ENCODE measurements at places on chromosomes 11 and 22. TPM values are rescaled to one million over a fixed set of nuclear protein-coding genes. Genes with fewer than 3 reads are reported as not detected.

GRCh38 chr11:8028766-8029165 is 41.6 kb downstream of the EIF3F start:
- H3K27ac ChIP-seq: no peak overlapping the region
- H3K27me3 ChIP-seq: peaks cover 19% of the 10 kb centered on the region
- no peak overlapping the region for H3K4me3 ChIP-seq
- no peaks in the 10 kb centered on the region for H3K4me1 ChIP-seq
- DNase-seq: no peak

- DNase-seq: no peak
- H3K27me3 ChIP-seq: no peaks in the 10 kb centered on the region
- no peak overlapping the region for H3K4me3 ChIP-seq
- no peak overlapping the region for H3K27ac ChIP-seq
- no peaks in the 10 kb centered on the region for H3K4me1 ChIP-seq
These were observed 149.8 kb upstream of the MPPED2 start for GRCh38 chr11:30735946-30736345.

DNA sequence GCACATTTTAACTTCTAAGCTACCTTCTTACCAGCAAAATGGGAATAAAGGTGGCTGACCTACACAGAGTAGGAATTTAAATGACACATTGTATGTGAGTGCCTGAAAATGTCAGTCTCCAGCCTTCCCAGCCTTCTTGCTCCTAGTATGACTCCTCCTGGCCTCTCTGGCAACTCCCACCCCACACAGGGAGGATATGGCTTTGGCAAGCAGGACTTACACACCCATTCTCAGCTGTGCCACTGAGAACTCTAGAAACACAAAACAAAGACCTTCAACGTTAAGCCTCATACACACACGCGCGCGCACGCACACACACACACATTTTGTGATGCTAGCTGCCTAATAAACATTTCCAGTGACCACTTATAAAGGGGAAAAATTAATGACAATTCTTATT is 65.8 kb downstream of the PACSIN2 start:
- DNase-seq: peak; percentile 66
- no peaks in the 10 kb centered on the region for H3K36me3 ChIP-seq
- H3K27ac ChIP-seq: no peak overlapping the region
- H3K27me3 ChIP-seq: no peaks in the 10 kb centered on the region
- H3K4me1 ChIP-seq: peaks cover 21% of the 10 kb centered on the region

SLC7A4 gene
- not detected for total RNA-seq

KRTAP5-8 gene
- not detected for total RNA-seq

GRCh38 chr11:84612645-84613044 is 1014.5 kb downstream of the DLG2 start:
- no peaks in the 10 kb centered on the region for H3K36me3 ChIP-seq
- no peaks in the 10 kb centered on the region for H3K27me3 ChIP-seq
- no peaks in the 10 kb centered on the region for H3K4me1 ChIP-seq
- no peak overlapping the region for H3K27ac ChIP-seq
- H3K4me3 ChIP-seq: no peak overlapping the region

SLC5A1 gene
- not detected for total RNA-seq

OR6T1 gene
- total RNA-seq: not detected

OR51Q1 gene
- not detected for total RNA-seq

GRCh38 chr11:134358856-134359490 is 27.2 kb downstream of the GLB1L2 start:
- no peak for DNase-seq
- H3K27ac ChIP-seq: no peak overlapping the region
- no peak overlapping the region for H3K4me3 ChIP-seq
- H3K36me3 ChIP-seq: no peaks in the 10 kb centered on the region

DNA sequence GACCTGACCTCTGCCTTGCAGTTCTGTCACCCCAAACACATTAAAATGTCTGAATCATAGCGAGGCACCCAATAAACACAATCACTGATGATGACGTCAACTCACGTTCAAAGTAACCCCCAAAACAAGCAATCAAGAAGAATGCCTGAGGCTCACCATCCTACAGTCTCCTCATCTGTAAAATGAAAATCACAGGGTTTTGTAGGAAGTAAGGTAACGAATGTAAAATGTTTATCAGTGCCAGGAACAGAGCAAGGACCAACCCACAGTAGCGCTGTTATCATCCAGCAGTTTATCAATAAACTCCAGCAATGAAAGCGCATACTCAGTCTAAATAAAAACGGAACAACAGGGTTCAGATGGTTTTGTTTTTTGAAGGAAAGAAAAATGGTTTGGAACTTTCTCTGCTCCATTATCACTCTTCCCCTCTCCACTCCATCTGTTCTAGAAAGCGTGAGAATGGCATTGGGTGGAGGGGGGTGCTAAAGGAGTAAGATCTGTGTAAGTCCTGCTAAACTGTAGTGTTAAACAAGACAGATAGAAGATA is 110.5 kb downstream of the MICAL3 start:
- no peaks in the 10 kb centered on the region for H3K27me3 ChIP-seq
- H3K4me3 ChIP-seq: no peak overlapping the region
- H3K27ac ChIP-seq: no peak overlapping the region
- H3K36me3 ChIP-seq: no peaks in the 10 kb centered on the region
- H3K4me1 ChIP-seq: peaks cover 20% of the 10 kb centered on the region

EIF4G2 gene
- total RNA-seq: 1,194 TPM

Measured in endothelial cell of umbilical vein (primary cell).